ENCODE measurements at places on chromosomes 16 and 17.

- no peak for DNase-seq
Observed at GRCh38 chr17:71464241-71464640, 656.6 kb upstream of the SOX9 start.

- no peak for DNase-seq
Observed at GRCh38 chr17:39972271-39972670, 8.3 kb upstream of the PSMD3 start.

GRCh38 chr17:42669705-42669976, 7.2 kb downstream of the PLEKHH3 start:
- DNase-seq, result no peak

- no peak for DNase-seq
Observed at GRCh38 chr17:50181591-50182560, 16.1 kb downstream of the SGCA start.

- DNase-seq, result no peak
Observed at GRCh38 chr16:72609066-72609465, 437.1 kb upstream of the PMFBP1 start.

GRCh38 chr17:76452127-76452659, 759 bp downstream of the UBE2O start:
- no peak for DNase-seq

- DNase-seq, result no peak
Observed at GRCh38 chr17:58391302-58391984, 25.9 kb downstream of the RNF43 start.

- no peak for DNase-seq
Observed at GRCh38 chr17:8436844-8437171, 1.1 kb downstream of the NDEL1 start.

GRCh38 chr17:39173526-39174274, 7.7 kb upstream of the ARL5C start:
- no peak for DNase-seq

DNA sequence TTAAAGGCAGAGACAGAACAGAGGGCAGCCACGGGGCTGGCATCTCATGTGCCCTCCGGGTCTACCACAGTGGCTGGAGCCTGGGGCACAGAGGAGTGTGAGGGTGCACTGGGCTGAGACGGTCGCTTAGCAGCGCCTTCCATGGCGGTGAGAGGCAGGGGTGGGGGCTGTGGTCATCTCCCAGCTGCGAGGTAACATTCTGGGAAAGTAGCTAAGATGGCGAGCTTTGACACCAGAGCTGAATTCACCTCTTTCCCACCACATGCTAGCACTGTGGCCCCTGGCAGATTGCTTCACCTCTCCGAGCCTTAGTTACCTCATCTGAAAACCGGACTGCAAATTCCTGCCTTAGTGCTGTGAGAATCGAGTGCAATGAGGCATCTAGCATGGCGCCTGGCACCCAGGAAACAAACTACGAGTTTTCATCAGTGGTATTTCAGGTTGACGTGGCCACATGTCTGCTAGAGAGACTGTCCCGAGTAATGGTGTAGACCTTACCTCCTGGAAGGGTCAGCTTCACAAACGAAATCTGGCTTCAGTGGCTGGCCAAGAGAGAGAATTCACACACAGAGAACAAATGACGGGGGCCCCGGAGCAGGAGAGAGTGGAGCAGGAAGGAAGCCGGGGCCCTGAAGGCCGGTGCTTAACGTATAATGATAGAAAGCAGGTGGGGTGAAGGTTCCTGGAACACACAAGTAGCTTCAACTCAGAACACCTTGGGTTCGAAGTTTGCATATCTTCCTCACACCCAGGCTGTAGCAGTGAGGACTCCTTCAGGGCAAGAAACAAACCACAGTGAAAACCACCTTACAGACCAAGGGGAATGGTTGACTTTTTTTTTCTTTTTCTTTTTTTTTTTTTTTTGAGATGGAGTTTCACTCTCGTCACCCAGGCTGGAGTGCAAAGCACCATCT, 63.9 kb upstream of the RPH3AL start:
- no peak for DNase-seq

DNA sequence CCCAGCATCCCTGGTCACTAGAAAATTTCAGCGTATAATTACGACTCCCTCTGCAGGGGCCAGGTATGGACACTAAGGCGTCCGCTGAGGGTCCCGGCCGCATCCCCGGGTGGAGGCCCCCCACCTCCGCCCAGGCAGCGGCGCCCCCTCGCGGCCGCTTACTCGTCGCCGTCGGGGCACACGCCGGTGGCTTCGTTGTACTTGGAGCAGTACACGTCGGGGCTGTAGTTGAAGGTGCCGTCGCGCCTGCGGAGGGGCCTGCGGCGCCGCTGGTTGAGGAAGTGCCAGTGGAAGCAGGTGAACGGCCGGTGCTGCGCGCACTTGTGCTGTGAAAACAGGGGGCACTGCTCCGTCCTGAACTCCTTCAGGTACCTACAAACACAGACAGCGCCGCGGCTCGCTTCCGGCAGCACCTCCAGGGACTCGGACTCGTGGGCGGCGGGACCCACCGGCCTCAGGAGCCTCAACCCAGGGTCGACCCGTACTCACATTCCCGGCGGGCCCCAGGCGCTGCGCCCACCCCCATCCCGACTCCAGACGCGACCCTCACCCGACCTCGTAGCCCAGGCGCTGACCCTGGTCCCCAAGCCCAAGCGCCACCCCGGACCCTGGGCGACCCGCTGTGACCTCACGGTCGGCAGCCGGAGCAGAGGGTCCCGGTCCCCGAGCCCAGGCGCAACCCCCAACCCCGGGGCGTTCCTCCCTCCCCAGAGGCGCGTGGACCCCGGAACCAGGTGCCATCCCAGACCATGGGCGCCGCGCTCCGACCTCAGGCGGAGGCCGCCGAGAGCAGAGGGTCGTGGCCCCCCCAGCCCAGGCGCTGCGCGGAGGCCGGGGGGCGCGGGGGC, 596 bp downstream of the UNKL start:
- no peak for DNase-seq

DNA sequence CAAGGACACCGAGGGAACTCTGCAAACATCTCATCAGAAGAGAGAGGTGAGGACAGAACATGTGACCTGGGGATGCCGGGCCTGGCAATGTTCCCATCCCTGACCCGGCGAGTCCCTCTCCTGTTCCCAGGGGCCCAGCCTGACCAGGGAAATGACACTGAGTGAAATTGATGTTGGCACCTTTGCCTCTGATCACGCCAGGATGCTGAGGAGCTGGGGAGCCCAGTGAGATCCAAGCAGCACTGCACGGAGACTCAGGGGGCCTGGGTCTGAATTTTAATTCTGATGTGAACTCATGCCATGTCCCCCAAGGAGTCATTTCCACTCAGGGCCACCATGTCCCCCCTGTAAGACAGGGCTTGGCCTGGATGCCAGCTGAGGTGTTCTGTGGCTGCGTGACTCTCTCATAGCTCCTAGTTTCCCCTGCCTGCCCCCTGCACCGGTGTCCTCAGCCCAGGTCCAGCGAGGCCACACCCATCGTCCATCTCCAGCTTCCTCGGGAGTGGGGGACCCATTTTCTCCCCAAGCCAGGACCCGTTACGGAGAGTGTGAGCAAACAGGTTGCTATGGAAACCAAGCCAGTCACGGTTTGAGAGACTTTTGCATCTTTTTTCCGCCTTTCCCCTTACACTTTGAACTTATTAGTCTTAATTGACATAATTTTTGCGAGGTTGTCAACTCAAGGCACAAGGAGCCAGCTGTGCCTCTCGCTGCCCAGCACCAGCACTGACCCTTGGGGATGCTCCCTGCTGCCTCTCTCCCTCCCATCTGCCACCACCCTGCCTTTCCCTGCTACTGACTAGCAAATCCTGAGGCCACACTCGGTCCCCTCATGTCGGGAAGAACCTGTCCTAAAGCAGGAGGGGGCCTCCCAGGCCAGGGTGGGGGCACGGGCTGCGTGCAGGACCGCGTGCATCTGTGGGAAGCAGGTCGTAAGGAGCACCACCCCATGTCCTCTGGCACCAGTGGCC, 150.0 kb downstream of the SDK2 start:
- DNase-seq, result no peak
